ENCODE measurements at places on chromosomes 12 and 14.
A peak's percentile ranks its signal among the peaks of the same experiment; 100 is the strongest.

- DNase-seq: no peak
Measured at GRCh38 chr12:30874455-30875321, 51.9 kb upstream of the TSPAN11 start.

DNA sequence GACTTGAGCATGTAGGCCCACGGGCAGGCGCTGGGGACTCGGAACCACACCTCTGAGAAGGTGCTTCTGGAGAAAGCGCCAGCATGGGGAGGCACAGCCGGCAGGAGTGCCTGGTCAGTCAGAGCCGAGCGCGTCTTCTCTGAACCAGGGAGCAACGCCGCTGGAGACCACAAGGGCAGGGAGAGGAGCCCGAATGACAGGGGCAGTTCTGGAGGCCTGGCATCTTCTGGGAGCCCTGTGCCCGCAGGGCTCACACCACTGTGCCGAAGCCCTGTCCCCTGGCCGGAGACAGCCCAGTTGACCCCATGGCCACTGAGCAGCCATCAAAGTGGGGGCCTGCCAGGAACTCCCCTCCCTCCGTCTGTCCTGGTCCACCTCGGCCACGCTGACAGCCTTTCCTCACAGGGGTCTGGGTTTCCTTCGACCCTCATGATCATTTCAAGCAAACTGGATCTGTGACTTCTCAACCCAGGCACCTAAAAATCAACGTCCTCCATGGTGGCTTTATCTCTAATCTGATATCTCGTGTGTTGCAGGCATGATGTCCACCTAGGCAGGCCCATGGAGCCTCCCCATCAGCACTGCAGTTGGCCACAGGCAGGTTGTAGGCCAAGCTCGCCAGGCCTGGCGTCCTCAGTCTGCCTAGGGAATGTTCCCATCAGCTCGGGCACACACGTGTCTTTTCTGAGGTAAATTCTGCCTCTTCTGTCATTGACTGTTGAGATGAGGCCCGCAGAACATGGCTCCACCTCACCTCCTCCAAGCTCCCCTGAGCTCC, 299.3 kb upstream of the RTL1 start:
- DNase-seq: no peak

DNA sequence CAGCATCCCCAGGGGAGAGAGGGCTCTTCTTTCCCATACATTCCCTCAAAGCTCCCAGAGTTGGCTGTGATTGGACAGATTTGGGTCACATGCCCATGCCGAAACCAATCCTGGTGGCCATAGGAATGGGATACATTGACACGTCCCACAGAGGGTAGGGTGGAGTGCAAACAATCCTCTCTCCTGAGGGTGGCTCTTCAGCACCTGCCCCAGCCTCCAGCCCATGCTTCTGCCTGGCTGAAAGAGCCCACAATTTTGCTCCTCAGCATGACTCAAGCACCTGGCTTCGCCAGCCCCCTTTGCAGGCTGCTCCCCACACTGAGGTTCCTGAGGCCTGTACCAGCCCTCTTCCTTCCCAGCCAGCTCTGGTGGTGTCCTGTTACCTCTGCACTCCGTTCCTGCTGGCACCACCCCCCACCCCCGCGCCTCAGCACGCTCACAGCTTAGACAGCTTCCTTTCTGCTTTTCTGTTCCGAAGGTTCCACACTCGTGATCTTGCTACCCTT, 71.7 kb downstream of the CCDC92 start:
- DNase-seq: peak; percentile 33

DNA sequence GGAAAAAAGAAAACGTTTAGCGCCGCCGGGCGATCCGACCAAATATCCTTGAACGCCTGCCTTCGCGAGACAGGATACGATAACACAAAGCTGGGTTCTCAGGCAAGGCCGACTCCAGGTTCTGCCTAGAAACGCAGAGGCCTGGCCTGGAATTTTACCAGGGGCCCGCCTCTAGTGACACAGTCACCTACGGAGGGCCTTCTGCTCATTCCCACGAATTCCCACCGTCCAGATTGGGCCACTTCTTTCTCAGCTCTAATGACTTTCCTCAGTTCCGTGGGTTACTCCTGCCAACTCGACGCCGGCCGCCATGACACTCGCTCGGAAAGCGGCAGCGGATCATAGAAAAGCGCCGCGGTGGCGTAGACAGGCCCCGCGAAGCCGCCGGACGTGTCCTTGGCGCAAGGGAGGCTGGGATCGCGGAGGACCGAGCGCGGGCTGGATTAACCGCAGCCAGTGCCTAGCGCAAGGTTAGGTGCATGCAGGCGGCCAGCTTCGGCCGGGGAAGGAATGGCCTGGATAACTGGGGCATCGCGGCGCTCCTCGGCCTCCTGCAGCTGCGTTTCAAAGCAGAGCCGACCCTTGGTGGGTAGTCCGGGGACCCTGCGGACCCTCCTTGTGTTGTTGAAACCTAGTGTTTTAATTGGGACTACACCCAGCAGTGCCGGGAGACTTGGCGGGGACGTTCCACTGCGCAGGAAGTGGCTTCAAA, at the start of gene TRIP11:
Gene TRIP11, minus strand, starts transcription at position 341 of the 712 bp plus-strand sequence. CDS start 374 bp downstream, outside the sequence.
- DNase-seq: peak; percentile 88

GRCh38 chr12:57474862-57475261, 4.8 kb downstream of the ARHGAP9 start:
- DNase-seq: no peak

DNA sequence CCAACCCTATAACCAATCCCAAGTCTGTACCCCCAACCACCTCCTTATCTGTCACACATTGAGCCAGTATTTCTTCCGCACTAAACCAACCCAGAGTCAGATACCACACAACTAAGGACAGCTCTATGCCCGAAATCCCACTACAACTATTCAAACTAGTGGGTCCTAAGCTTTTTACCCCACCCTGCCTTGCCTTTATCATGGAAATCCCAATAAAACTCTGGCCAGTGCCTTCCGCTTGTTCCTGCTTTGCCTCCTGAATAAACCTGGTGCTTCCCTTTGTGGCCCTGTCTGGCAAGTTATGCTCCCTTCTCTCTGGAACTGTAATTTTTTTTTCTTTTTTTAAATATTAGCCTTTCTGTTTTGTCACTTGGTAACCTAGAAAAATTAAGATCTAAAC, 493.3 kb upstream of the SYT1 start:
- no peak for DNase-seq

GRCh38 chr12:98280152-98280551, 235.2 kb upstream of the TMPO start:
- DNase-seq: no peak

Measured in HT1080 (cell line).